ENCODE measurements at places on chromosomes 13 and 19.

GRCh38 chr19:18770663-18771327, 20.3 kb downstream of the COMP start:
- no peak for DNase-seq

- no peak for DNase-seq
Measured at GRCh38 chr19:20269461-20269860, 102.4 kb downstream of the ZNF486 start.

- no peak for DNase-seq
Measured at GRCh38 chr19:38836983-38837626, 5.5 kb upstream of the ECH1 start.

GRCh38 chr13:22773465-22773864, 407.3 kb upstream of the SGCG start:
- DNase-seq, result no peak

DNA sequence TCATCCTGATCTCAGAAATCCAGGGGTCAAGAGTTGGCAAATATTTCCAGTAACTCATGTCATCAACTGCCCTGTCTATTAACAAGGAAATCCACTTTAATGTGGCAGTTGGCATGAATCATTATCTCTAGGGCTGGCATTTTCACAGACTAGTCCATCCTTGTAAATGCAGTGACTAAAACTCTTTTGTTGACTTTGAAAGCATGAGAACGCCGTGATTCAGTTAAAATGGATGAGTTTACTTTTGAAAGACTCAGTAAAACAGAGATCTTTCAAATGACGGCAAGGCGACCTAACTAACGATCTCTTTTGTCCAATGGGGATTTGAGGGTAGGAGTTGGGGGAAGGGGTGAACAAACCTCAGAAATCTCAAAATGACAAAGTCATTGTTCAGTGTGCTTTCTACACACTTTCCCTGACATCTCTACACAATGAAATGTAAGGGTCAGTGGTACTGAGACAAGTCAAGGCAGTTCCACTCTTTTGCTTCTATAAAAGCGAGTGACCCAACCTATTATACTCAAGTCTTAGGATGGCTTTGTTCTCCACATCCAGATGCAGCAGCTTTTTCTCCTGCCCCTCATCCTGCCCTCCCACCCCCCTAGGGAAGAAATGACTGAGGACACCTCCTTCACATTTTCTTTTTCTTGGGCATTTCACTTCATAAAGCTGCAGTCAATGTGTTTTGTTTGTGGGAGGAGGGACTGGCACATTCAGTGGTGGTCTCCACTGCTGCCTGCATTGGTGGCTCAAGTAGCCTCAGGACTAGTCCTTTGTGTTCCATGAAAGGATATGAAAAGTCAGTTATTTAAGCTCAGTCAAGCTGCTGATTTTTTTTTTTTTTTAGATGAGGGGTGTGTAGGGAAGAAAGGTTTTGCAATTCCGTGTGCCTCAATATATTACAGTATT, 200.5 kb downstream of the ABCC4 start:
- DNase-seq, result peak; percentile 95

DNA sequence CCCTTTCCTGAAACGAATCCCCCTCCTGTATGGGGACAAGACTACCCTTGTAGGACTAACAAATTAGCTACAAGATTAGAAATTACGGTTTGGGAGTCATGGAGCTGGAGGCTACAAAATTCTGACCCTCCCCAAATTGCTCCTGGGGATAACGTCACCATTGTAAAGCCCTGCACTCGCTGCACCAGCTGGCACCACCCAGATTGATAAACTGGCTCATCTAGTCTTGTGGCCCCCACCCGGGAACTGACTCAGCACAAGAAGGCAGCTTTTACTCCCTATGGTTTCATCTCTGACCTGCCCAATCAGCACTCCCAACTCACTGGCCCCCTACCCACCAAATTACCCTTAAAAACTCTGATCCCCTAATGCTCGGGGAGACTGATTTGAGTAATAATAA, 150.6 kb upstream of the TSC22D1 start:
- no peak for DNase-seq

GRCh38 chr13:19888799-19889198, 25.4 kb upstream of the ZMYM5 start:
- DNase-seq, result peak; percentile 18

GRCh38 chr19:1053176-1054101, 13.5 kb upstream of the ARHGAP45 start:
- DNase-seq, result no peak

GRCh38 chr13:50678464-50679162, 164.9 kb downstream of the DLEU7 start:
- peak; percentile 98 for DNase-seq

Data from LHCN-M2 (cell line).